Stimulated activated CD8-positive, alpha-beta memory T cell treated with anti-CD3 and anti-CD28 coated beads, Interleukin-7, amount 100 ng/mL, for 1 hour (primary cell): ENCODE measurements at places on chromosomes 6 and 20.

GRCh38 chr6:143232849-143233248, 172.2 kb downstream of the AIG1 start:
- DNase-seq = no peak

GRCh38 chr6:38103921-38104320, 284.4 kb downstream of the ZFAND3 start:
- DNase-seq = no peak

- DNase-seq = no peak
These were observed 33.8 kb downstream of the DLGAP4 start for GRCh38 chr20:36339646-36340592.

DNA sequence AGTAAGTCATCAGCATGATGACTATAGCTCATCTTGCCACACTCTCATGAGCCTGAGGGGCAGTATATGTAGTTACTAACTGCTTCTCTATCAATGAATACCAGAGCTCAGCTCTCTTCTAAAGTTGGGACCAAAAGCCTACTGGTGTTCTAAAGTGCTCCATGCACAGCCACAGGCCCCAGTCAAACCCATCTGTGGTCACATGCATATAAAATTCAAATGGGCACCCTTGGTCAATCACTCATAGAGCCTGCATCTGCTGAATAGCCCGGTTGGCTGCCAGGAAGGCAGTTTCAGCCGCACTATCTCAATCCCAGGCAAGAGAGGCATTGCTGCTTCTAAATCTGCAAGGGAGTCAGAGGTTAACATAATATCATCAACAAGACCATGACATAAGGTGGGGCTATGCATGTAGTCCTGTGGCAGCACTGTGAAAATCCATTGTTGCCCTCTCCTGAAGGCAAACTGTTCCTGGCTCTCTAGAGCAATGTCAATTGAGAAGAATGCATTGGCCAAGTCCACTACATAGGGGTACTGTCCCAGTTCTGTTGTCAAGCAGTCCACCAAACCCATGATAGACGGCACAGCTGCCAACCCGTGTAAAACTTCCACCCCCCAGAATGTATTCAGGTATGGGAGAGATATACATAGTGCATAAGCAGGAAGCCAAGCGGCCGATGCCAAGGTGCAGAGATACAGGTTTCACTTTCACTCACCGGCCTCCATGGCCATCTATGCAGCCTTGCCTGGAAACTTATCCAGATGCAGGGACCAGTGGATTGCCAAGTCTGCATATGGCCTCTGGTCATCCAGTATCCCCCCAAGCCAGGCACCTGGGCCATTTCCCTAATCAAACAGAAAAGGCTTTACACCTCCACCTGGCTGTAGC, 76.2 kb downstream of the ALDH8A1 start:
- DNase-seq = no peak

GRCh38 chr6:52388790-52389189, 26.8 kb downstream of the PAQR8 start:
- DNase-seq = no peak

GRCh38 chr6:148968771-148969602, 222.2 kb downstream of the UST start:
- DNase-seq = no peak

DNA sequence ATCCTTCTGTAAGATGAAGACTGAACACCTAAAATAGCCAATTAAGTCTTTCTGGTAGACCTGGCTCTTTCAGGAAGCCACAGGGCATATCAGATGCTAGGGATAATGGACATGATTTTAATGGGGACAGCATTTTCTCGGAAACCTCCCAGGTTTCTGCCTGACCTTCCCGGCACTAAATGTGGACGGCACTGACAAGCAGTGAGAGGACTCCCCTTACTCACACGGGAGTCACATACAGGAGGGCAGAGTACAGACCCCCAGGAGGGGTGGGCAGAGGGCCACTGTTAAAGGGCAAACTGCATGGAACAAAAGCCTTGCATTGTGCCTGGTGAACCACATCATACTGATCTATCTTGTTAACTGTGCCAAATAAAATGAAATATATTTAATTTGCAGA, 19.9 kb downstream of the PSMG4 start:
- DNase-seq = no peak

DNA sequence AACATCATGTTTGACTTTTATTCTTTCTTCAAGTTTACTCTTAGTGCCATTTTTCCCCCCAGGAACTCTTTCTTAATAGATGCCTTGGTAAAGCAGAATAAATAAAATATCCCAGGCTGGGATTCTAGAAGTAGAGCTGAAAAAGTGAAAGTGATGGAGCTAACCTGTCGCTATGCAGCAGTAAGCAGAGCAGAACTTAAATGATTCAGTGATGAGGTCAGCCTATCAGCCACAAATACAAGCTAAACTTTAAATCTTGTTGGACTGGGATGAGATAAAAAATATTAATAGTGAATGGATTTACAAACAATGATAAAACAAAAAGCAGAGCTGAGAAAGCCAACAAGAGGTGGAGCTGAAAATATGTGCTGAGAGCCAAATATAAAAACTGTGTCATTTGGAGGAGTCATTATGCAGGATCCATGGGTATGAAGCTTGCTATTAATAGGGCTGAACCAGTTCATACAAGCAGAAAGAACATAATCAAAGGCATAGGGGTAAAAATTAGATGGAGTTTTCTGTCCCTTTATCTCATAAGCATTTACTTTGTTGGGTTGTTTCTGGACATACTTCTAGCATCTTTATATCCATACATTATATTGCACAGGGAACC, 877.8 kb downstream of the EPHA7 start:
- DNase-seq = no peak

- no peak for DNase-seq
These were observed 17.6 kb upstream of the ENTPD6 start for GRCh38 chr20:25177890-25178321.
